ENCODE measurements at places on chromosomes 11 and 22. TPM values are rescaled to one million over a fixed set of nuclear protein-coding genes. Genes with fewer than 3 reads are reported as not detected.
A peak's percentile ranks its signal among the peaks of the same experiment; 100 is the strongest.

- H3K27ac ChIP-seq, result no peak overlapping the region
- no peaks in the 10 kb centered on the region for H3K4me1 ChIP-seq
- H3K36me3 ChIP-seq, result no peaks in the 10 kb centered on the region
- DNase-seq, result no peak
- H3K27me3 ChIP-seq, result peaks cover 13% of the 10 kb centered on the region
Measured at GRCh38 chr11:128862406-128862805, 4.7 kb downstream of the KCNJ1 start.

GRCh38 chr11:132898021-132898420 lies 634.3 kb downstream of the OPCML start:
- H3K4me1 ChIP-seq, result no peaks in the 10 kb centered on the region
- no peak overlapping the region for H3K27ac ChIP-seq
- DNase-seq, result no peak
- no peak overlapping the region for H3K4me3 ChIP-seq
- no peaks in the 10 kb centered on the region for H3K36me3 ChIP-seq
- no peaks in the 10 kb centered on the region for H3K27me3 ChIP-seq

DNA sequence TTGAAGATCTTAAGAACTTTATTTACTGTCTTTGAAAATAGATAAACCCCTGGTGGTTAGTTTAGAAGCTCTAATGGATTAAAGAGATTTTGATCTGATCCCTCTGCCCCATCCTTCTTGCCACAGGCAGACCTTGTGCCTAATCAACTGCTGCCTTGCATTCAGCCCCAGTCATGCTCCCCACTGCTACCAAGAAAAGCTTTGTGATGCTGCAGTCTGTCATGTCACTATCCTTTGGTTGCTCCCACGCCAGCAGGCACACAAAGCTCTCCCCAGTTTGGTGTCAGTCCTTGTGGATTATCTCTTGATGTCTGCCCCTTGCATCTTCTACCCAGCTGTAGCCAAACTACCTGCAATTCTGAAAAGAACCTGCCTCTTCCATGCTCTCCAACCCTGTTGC lies 112.2 kb downstream of the MTNR1B start:
- 0 out of 2 replicates have a peak, but pooled peaks cover 4% of the 10 kb centered on the region for H3K27me3 ChIP-seq
- H3K36me3 ChIP-seq, result no peaks in the 10 kb centered on the region
- H3K27ac ChIP-seq, result no peak overlapping the region
- H3K4me1 ChIP-seq, result no peaks in the 10 kb centered on the region
- H3K4me3 ChIP-seq, result no peak overlapping the region

The LYVE1 gene
- total RNA-seq, result 0.31 TPM

- DNase-seq, result no peak
- no peaks in the 10 kb centered on the region for H3K36me3 ChIP-seq
Measured at GRCh38 chr22:46618667-46619066, 1.5 kb upstream of the GRAMD4 start.

DNA sequence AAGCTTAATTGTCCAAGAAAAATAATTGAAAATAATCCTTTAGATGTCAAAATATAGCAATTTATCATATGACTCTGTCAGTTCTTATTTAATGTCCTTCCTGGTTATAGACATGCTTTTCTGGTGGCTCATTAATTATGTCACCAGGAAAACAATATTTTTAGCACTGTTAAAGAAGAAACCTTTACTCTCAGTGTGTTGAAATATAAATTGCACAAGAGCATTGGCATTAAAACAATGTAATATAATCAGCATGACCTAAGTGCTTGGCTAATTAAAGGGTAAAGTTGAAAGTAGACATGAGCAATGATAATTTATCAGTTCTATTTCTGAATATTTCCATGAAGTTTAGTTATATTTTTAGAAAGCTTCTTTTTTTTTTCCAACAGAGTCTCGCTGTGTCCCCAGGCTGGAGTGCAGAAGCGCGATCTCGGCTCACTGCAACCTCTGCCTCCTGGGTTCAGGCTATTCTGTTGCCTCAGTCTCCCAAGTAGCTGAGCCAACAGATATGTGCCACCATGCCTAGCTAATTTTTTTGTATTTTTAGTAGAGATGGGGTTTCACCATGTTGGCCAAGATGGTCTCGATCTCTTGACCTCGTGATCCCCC lies 232.3 kb downstream of the JRKL start:
- no peak for DNase-seq
- H3K4me3 ChIP-seq, result no peak overlapping the region
- no peaks in the 10 kb centered on the region for H3K4me1 ChIP-seq
- H3K27ac ChIP-seq, result no peak overlapping the region
- no peaks in the 10 kb centered on the region for H3K36me3 ChIP-seq
- no peaks in the 10 kb centered on the region for H3K27me3 ChIP-seq

- peaks cover 2% of the 10 kb centered on the region for H3K27me3 ChIP-seq
- DNase-seq, result no peak
- H3K27ac ChIP-seq, result no peak overlapping the region
- no peaks in the 10 kb centered on the region for H3K4me1 ChIP-seq
- H3K4me3 ChIP-seq, result no peak overlapping the region
Measured at GRCh38 chr11:131411636-131412035, 41.2 kb downstream of the NTM start.

- no peak overlapping the region for H3K4me3 ChIP-seq
- no peak overlapping the region for H3K27ac ChIP-seq
- H3K4me1 ChIP-seq, result no peaks in the 10 kb centered on the region
Measured at GRCh38 chr11:81993755-81994154, 739.9 kb downstream of the FAM181B start.

DNA sequence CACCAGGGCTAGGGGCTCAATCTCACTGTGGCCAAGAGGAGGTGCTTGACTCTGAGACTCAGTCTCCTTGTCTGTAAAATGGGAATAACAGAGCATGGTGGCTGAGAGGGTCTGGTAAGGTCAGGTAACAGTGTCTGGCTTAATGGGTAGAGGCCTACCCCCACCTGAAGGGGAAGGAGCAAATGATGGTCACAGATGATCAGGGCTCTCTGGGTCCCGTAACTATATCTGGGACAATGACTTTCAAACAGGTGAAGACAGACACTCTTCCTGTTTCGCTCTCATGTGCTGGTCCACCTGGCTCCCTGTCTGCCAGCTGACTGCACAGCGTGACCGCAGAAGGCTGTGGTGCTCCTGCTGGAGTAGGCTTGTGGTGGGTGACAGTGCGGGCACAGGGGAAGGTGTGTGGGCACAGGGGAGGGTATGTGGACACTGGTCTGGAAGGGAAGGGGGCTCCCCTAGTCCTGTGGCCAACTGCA lies 4.0 kb downstream of the A4GALT start:
- H3K4me1 ChIP-seq, result peaks cover 2% of the 10 kb centered on the region
- H3K4me3 ChIP-seq, result no peak overlapping the region
- no peak overlapping the region for H3K27ac ChIP-seq
- H3K36me3 ChIP-seq, result no peaks in the 10 kb centered on the region

The MYEOV gene
- 69.8 TPM for total RNA-seq

GRCh38 chr11:21641869-21642268 lies 551.0 kb upstream of the ANO5 start:
- H3K36me3 ChIP-seq, result no peaks in the 10 kb centered on the region
- no peaks in the 10 kb centered on the region for H3K4me1 ChIP-seq
- H3K27me3 ChIP-seq, result no peaks in the 10 kb centered on the region

The CCT8L2 gene
- not detected for total RNA-seq

DNA sequence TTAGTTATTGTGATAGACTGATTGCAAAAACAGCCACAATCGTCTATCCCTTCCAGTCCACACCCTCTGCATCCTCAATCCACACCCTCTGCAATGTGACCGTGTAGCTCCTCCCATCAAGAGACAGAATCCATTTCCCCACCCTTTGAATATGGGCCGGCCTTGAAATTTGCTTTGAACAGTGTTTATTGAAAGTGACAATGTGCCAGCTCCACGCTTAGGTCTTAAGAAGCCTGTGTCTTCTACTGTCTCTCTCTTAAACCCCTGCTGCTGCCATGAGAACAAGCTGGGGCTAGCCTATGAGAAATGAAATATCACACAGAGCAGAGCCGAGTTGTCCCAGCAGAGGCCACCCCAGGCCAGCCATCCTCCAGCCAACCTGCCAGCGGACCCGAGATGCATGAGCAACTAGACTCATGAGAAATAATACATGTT lies 22.3 kb upstream of the MICAL2 start:
- no peak overlapping the region for H3K4me3 ChIP-seq
- H3K27me3 ChIP-seq, result no peaks in the 10 kb centered on the region
- H3K27ac ChIP-seq, result peak overlapping the region; percentile 94

- no peaks in the 10 kb centered on the region for H3K27me3 ChIP-seq
- DNase-seq, result no peak
- peaks cover 2% of the 10 kb centered on the region for H3K36me3 ChIP-seq
- H3K4me1 ChIP-seq, result no peaks in the 10 kb centered on the region
- no peak overlapping the region for H3K27ac ChIP-seq
Measured at GRCh38 chr11:12223771-12224536, 113.6 kb downstream of the MICAL2 start.

GRCh38 chr11:58575377-58576020 lies at the start of gene LPXN:
Gene LPXN, minus strand, starts transcription at chr11:58575856. Its CDS starts 84 bp downstream, at chr11:58575772.
- H3K27ac ChIP-seq, result peak within 1 kb of the TSS; percentile 100
- H3K27me3 ChIP-seq, result no peaks in the 10 kb centered on the region
- DNase-seq, result no peak
- peaks cover 8% of the 10 kb centered on the region for H3K36me3 ChIP-seq
- peaks cover 21% of the 10 kb centered on the region for H3K4me1 ChIP-seq

- H3K36me3 ChIP-seq, result no peaks in the 10 kb centered on the region
- H3K27ac ChIP-seq, result no peak overlapping the region
- H3K27me3 ChIP-seq, result no peaks in the 10 kb centered on the region
- H3K4me1 ChIP-seq, result no peaks in the 10 kb centered on the region
- no peak for DNase-seq
Measured at GRCh38 chr11:27599217-27599616, 92.6 kb upstream of the LIN7C start.

The OR4X1 gene
- total RNA-seq, result not detected

- no peak overlapping the region for H3K27ac ChIP-seq
- DNase-seq, result no peak
- no peaks in the 10 kb centered on the region for H3K4me1 ChIP-seq
- H3K36me3 ChIP-seq, result no peaks in the 10 kb centered on the region
Measured at GRCh38 chr11:123430721-123431497, 840 bp downstream of the GRAMD1B start.

- no peak for DNase-seq
- H3K27me3 ChIP-seq, result peaks cover 6% of the 10 kb centered on the region
- H3K36me3 ChIP-seq, result no peaks in the 10 kb centered on the region
- H3K27ac ChIP-seq, result no peak overlapping the region
Measured at GRCh38 chr11:22343371-22344032, 5.3 kb downstream of the SLC17A6 start.

DNA sequence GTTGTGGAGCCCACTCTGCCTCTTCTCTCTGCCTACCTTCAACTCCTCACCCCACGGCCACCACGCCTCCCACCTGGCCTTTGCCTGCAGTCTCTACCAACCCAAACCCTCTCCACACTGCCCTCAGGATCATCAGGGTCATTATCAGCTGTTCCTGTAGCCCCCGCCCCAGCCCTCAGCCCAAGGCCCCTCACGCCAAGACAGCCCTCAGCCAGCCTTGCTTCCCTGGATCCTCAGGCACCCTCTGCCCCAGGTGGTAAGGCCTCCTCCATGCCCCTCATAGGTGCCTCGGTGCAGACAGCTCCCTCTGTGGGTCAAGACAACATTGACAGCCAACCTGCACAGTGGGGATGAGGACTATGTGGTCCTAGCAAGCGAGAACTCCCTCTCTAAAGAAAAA lies 1.7 kb downstream of the SBF1 start:
- peak overlapping the region; percentile 59 for H3K4me3 ChIP-seq
- no peaks in the 10 kb centered on the region for H3K27me3 ChIP-seq
- DNase-seq, result peak; percentile 15
- no peak overlapping the region for H3K27ac ChIP-seq
- H3K36me3 ChIP-seq, result no peaks in the 10 kb centered on the region

- peaks cover 2% of the 10 kb centered on the region for H3K27me3 ChIP-seq
- H3K36me3 ChIP-seq, result no peaks in the 10 kb centered on the region
- H3K4me1 ChIP-seq, result no peaks in the 10 kb centered on the region
Measured at GRCh38 chr11:76567261-76567660, 103.3 kb downstream of the LRRC32 start.

The APOA5 gene
- total RNA-seq, result 0.39 TPM

DNA sequence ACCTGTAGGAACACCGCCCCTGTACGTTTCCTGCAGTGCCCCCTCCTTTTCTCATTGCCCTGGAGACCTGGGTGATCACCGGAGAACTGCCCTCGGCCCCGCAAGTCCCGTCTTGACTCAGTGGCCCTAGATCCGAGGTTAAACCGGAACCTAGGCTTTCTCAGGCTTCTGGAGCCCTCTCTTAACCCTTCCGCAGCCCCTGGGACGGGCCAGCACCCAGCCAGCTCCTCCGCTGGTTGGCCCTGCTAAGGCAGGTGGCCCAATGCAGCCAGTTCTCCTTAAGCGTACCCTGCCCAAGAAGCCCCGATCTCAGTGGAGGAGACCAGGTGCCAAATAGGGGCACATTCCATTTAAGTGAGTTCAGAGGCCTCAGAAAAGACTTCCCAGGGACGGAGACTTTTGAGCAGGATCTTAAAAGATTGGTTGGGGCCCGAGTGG lies 776 bp downstream of the NLRX1 start:
- peaks cover 14% of the 10 kb centered on the region for H3K4me1 ChIP-seq
- DNase-seq, result no peak

- H3K4me1 ChIP-seq, result no peaks in the 10 kb centered on the region
- DNase-seq, result no peak
- H3K27me3 ChIP-seq, result no peaks in the 10 kb centered on the region
- H3K27ac ChIP-seq, result no peak overlapping the region
Measured at GRCh38 chr11:57049749-57050148, 61.0 kb downstream of the OR5AK2 start.

The AQP11 gene
- 2.3 TPM for total RNA-seq

- no peak overlapping the region for H3K4me3 ChIP-seq
- DNase-seq, result peak; percentile 2
- H3K4me1 ChIP-seq, result no peaks in the 10 kb centered on the region
- H3K36me3 ChIP-seq, result no peaks in the 10 kb centered on the region
- H3K27me3 ChIP-seq, result no peaks in the 10 kb centered on the region
Measured at GRCh38 chr22:22666307-22667091, 22.1 kb downstream of the GGTLC2 start.

The ACCS gene
- 38.0 TPM for total RNA-seq

Data from Panc1 (cell line).